Posterior cingulate gyrus (tissue), 11 donors: ENCODE measurements at places on chromosomes 16 and 17.

- no peak for DNase-seq
Observed at GRCh38 chr17:12463102-12463501, 202.6 kb upstream of the MYOCD start.

DNA sequence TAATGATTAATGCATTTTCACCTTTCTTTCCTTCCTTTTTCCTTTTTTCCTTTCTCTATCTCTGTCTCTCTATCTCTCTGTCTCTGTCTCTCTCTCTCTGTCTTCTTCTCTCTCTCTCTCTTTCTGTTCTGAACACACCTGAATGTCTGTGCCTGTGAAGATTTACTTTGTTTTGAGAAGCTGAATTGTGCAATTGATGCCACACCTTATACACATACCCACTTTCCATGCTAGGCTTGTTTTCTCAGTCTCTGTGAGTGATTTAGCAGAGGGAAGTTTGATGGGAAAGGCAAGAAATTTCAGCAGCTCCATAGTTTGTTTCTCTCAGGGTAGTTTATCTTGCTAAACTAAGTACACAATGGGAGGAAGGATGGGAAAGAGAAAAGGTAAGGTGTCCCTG is 9.3 kb upstream of the CAPNS2 start:
- no peak for DNase-seq

- DNase-seq, result peak; percentile 87
Observed at GRCh38 chr16:31382485-31383161, 10.5 kb upstream of the ITGAD start.

GRCh38 chr16:81646561-81646960 is 132.5 kb upstream of the PLCG2 start:
- no peak for DNase-seq

DNA sequence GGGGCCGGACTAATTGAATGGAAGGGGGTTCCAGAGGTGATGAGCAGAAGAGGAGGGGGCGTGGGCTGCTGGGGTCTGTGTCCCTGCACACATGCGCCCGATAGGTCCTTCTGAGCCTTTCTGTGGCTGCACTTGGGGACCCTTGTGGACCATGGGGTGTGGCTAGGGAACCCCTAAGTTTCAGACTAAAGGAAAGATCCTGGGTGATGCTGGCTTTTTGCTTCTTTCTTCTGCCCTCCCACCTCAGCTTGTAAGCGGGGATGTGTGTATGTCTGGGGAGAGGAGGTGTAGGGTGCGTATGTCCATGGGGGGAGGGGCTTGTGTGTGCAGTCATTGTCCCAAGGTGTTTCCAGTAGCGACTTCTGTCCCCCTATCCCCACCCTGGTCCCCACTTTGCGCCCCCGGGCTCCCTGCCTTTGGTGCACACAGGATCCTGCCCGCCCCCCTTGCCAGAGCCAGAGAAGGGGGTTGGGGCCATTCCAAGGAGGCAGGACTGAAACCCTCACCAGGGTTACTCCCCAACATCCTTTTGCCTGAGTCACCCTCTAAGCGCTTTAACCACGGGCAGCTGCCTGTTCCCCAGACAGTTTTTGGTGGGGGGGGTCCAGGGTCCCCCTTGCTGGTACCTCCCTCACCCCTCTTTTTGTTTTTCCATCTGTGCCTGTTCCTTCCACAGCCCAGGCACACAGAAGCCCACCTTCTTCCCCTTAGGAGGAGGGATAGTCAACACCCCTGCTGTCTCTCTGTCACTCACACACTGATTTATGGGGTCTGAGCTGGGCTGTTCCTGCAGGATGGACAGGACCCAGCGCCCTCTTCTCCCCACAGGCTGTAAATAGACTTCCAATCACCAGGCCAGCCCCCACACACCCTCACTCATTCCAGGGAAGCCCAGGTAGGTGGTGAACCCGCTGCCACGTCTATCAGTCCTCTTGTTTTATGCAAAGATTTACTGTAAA is 83.2 kb downstream of the ARHGAP23 start:
- peak; percentile 81 for DNase-seq

- no peak for DNase-seq
Observed at GRCh38 chr16:51755039-51755501, 604.0 kb upstream of the SALL1 start.

DNA sequence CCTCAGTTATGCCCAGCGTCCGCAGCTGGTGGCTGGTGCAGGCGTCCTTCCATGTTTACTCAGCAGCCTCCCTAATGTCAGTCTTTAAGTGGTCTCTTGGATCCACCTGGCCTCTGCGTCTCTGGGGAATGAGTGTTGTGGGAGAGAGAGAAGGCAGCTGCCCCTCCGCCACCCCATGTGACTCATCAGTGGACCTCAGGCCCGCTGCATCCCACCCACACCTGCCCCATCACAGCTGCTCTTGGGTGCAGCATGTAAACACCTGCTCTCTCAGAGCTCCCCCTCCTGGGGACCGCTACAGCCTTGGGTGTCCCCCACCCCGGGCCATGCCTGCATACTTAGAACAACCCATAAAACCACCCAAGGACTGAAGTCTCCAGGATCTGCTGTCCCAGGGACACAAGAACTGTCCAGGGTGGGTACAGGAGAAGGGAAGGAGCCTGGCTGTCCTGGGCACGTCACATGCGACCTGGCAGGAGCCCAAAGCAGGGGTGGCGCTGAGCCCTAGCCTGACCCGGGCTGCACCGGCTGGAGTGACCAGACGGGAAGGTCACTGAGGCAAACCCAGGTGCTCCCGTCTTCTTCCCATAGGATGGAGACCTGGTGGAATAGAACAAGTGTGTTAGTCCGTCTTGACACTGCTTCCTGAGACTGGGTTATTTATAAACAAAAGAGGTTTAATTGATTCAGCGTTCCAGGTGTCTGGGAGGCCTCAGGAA is 4.2 kb downstream of the C16orf90 start:
- no peak for DNase-seq

DNA sequence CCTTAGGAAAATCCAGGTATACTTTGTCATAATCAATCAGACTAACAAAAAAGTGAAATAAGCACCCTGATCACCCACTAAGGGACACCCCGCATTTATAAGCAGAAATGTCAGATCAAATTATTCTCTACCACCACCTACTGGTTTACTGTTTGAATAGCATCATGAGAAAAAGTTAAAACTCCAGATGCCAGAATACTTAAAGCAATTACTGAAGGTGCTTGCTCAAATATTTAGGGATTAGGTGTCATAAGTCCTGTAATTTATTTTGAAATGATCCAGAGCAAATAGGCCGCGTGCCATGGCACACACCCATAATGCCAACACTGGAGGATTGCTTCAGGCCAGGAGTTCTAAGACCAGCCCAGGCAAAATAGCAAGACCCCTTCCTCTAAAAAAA is 2.3 kb downstream of the TOP2A start:
- no peak for DNase-seq

DNA sequence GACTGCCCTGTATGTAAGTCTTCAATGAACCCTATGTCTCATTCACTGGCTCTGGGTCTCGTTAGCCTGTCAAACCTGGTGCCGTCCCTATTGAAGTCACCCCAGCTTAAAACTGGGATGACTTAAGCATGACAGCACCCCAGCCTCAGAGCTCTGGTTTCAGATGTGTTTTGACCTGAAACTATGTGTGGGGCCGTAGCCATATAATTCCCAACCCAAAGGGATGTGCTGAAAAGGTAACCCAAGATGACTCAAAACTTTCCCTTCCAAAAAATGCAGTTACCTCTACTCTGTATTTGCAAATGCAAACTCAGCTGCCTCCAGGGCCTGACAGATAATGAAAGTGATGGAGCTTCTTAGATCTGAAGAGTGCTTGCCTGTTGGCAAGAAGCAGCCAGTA is 478.3 kb upstream of the ERCC4 start:
- no peak for DNase-seq

GRCh38 chr17:10617120-10617505 is 40.0 kb downstream of the MYH3 start:
- DNase-seq, result no peak

DNA sequence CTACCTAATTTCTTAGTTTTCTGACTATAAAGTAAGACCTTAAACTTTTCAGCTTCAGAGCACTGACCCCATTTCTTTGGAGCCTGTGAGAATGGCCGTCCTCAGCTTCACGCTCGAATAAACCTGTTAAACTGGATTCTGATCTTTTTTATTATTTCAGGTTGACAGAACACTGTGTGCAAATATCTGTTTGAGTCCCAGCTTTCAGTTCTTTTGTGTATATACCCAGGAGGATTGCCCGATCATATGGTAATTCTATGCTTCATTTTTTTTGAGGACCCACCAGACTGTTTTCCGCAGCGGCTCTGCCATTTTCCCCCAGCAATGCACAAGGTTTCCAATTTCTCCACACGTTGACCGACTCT is 19.8 kb upstream of the KCNH6 start:
- DNase-seq, result no peak

- peak; percentile 82 for DNase-seq
Observed at GRCh38 chr17:81516439-81516838, 3.8 kb upstream of the ACTG1 start.

DNA sequence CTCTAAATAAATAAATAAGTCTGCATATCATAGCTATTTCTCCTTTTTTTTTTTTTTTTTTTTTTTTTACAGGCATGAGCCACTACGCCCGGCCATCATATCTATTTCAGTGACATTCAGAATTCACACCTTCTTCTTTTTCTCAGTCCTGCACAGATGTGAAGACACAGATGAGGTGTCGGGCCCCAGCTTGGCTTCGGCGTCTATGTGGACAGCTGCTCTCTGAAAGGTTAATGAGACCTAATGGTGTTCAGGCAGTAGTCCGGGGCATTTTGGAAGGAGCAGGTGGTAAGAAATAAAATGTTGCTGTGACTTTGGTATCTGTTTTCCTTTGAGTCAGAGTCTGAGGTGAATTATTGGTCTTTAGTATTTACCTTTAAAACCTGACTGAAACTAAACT is 23.6 kb downstream of the TANGO6 start:
- no peak for DNase-seq

GRCh38 chr16:56295739-56296527 is 104.6 kb downstream of the GNAO1 start:
- DNase-seq, result no peak

GRCh38 chr17:43718544-43718943 is 40.0 kb downstream of the SOST start:
- DNase-seq, result no peak

GRCh38 chr16:26569793-26570192 is 496.9 kb upstream of the C16orf82 start:
- DNase-seq, result no peak

- no peak for DNase-seq
Observed at GRCh38 chr16:717450-718245, 2.7 kb downstream of the METRN start.

DNA sequence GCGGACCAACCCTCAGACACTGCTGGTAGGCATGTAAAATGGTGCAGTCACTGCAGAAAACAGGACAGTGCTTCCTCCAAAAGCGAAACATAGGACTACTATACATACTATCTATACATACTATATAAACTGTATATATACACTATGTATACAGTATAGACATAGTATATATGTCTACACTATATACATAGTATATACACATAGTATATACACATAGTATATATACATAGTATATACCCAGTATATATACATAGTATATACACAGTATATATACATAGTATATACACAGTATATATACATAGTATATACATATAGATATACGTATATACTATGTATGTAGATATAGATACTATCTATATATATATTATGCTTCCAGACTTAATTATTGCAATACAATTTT is 6.4 kb upstream of the USP36 start:
- no peak for DNase-seq

DNA sequence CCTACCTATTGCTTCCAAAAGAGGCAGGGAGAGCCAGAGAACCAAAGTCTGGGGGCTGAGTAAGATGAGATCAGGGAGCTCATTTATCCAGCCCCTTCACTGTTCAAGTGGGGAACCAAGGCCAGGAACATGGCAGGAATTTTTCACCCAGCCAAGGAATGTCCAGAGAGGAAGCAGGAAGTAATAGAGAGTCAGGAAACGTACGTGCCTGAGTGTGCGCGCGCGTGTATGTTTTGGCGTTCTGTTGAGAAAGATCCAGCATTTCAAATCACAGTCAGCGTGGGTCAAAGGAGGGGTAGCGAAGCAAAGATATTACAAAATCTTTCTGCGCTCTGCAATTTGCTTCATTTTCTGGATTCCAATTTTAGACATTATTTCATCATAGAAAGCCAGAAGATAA is 41.9 kb upstream of the WSCD1 start:
- DNase-seq, result no peak

GRCh38 chr17:74199306-74200092 is 4.0 kb upstream of the RPL38 start:
- DNase-seq, result peak; percentile 84

DNA sequence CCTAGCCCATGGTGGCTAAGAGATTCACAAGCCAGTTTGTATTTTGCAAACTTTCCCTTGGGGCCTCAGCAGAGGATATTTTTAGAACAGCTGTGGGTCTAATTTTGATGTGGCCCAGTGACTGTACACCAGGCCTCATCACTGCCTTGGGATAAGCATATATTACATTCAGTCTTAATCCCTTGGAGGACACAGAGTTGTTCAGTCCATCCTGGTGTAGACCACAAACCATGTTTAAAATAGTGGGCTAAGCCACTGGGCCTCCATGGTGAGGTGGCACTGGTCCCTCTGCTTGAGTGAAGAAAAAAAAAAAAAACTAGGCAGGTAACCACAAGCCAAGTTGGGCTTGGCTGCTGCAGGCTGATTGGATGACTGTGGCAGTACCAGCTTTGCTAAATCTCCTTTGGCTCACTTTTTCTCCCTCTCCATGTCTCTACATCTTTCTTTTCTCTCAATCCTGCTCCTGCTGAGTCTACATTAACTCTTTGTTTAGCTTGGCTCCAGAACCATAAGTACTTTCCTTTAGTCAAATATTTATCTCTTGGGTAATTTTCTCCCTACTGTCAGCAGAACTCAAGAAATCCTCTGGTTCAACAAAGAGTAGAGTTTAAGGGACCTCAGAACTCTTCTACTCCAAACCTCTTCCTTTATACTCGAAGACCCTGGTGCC is 120.0 kb upstream of the TBX2 start:
- no peak for DNase-seq

DNA sequence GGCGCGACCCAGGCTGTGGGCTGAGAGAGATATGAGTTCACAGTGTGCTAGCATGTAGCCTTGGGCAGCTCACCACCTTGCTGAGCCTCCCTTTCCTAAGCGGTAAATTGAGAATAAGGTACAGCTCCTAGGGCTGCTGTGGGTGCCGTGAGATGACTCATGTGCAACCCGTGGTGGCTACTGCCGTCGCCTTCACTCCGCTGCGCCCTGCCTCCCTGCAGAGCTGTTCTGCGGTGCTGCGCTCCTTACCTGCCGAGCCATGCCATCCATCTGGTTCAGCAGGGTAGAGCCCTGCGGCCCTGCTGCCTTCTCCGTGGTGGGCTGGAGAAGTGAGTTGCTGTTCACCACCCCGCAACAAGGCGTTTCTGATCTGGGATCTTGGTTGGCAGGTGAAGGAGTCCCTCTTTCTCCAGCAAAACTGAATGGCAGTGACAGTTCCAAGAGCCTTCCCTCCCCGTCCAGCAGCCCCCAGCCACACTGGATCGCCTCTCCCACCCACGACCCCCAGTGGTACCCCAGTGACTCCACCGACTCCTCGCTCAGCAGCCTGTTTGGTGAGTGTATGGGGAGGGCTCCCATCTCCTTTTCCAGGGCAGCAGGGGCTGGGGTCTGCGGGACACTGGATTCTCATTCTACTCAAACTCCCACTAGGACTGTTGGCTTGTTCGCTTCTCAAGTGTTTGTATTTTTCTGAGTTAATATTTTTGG is 9.3 kb upstream of the JPT2 start:
- DNase-seq, result no peak
